ENCODE measurements at places on chromosomes 4 and X.

GRCh38 chrX:154333837-154334271 lies 38.3 kb downstream of the TKTL1 start:
- no peak overlapping the region for H3K27ac ChIP-seq
- H3K4me3 ChIP-seq, result no peak overlapping the region
- no peak for DNase-seq
- H3K27me3 ChIP-seq, result no peaks in the 10 kb centered on the region

GRCh38 chr4:3417448-3417847 lies 24.3 kb upstream of the HGFAC start:
- DNase-seq, result no peak
- no peaks in the 10 kb centered on the region for H3K27me3 ChIP-seq
- H3K36me3 ChIP-seq, result peaks cover 14% of the 10 kb centered on the region
- H3K4me3 ChIP-seq, result no peak overlapping the region
- H3K27ac ChIP-seq, result no peak overlapping the region

GRCh38 chr4:171644430-171645057 lies 168.7 kb upstream of the GALNTL6 start:
- no peaks in the 10 kb centered on the region for H3K27me3 ChIP-seq
- no peak for DNase-seq
- no peaks in the 10 kb centered on the region for H3K36me3 ChIP-seq
- H3K27ac ChIP-seq, result no peak overlapping the region

- H3K4me3 ChIP-seq, result no peak overlapping the region
- peak; percentile 23 for DNase-seq
Measured at GRCh38 chr4:123452616-123453015, 56.0 kb downstream of the SPRY1 start.

DNA sequence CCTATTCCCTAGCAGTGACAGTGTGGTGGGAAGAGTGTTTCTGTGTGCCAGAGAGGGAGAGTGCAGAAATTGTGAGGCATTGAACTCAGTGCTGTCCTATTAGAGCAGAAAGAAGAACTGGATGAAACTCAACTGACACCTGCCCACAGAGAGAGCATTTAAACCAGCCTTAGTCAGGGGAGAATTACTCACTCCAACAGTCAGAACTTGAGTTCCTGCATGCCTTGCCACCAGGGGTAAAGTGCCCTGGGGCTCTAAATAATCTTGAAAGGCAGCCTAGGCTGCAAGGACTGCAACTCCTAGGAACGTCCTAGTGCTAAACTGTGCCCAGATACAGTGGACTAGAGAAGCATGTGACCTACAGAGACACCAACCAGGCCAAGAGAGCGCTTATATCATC lies 12.8 kb downstream of the CYSLTR1 start:
- no peak for DNase-seq
- H3K4me1 ChIP-seq, result no peaks in the 10 kb centered on the region

DNA sequence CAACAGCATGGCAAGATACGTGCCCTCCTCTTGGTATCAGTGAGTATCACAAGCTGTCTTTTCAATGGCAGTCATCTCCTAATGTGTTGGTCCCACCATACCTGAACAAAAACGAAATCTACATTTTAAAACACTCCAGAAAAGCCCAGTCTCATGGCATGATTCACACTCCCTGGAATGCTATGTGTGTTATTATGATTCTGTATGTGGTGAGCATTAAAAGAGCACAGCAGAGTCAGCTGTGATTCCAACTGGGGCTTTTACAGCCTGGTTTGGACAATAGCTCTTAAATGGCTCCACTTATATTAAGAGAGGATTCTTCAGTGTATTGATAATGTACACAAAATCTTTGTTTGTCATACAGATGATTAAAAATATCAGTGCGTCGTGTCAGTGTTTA lies 274.1 kb upstream of the GK2 start:
- no peak for DNase-seq
- H3K27me3 ChIP-seq, result no peaks in the 10 kb centered on the region
- H3K27ac ChIP-seq, result no peak overlapping the region
- H3K4me3 ChIP-seq, result no peak overlapping the region
- H3K36me3 ChIP-seq, result no peaks in the 10 kb centered on the region

GRCh38 chrX:120302434-120302833 lies 8.8 kb downstream of the TMEM255A start:
- no peaks in the 10 kb centered on the region for H3K36me3 ChIP-seq
- no peaks in the 10 kb centered on the region for H3K27me3 ChIP-seq
- H3K27ac ChIP-seq, result no peak overlapping the region
- no peaks in the 10 kb centered on the region for H3K4me1 ChIP-seq

- H3K27ac ChIP-seq, result no peak overlapping the region
- H3K4me1 ChIP-seq, result no peaks in the 10 kb centered on the region
- no peaks in the 10 kb centered on the region for H3K36me3 ChIP-seq
- no peak for DNase-seq
- no peak overlapping the region for H3K4me3 ChIP-seq
Measured at GRCh38 chr4:154314248-154314647, 177.4 kb downstream of the DCHS2 start.

DNA sequence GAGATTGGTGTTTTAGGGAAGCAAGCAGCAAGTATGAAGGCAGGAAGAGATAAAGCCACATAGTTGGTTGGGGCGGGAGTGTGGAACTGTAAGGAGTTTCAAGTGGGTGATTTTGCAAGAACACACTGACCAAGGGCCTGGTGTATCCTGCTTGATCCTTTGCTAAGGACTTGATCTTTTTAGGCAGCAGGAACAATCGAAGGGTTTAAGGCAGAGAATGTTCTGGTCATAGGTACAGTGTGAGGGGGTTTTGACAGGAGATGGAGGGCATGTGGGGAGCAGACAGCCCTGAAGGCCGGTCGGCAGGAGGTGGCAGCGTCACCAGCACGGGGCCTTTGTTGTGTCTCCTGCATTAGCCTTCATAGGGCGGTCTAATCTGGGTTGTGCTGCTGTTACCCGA lies 54.7 kb downstream of the FAM193A start:
- H3K4me1 ChIP-seq, result peaks cover 76% of the 10 kb centered on the region
- no peak for DNase-seq
- H3K27ac ChIP-seq, result peak overlapping the region; percentile 17
- peak overlapping the region; percentile 22 for H3K4me3 ChIP-seq
- peaks cover under 1% of the 10 kb centered on the region for H3K36me3 ChIP-seq

DNA sequence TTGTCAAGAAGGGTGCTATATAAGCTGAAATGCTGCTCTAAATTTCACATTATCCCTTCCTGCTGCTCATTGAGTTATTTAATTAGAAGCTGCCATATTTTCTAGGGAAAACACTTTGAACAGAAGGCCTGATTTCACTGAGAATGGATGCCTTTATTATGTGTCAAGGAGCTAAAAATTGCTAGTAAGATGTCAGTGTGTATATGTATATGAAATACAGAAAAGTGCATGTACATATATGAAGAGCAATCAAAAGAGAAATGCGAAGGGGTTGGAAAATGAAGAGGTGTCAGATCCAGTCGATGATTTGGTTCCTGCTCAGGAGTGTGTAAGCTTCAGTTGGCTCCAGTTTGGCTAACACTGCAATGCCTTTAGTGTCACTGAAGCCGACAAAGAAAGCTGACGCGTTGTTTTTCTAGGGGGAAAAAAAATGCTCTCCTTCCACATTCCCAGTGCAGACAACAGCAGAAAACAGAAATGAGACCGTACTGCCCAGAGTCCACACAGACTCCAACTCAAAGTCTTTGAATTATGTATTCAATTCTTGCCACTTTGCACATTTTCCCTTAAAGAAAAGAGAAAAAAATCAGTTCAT lies 154.2 kb downstream of the NHS start:
- peaks cover 7% of the 10 kb centered on the region for H3K4me1 ChIP-seq
- no peaks in the 10 kb centered on the region for H3K27me3 ChIP-seq
- DNase-seq, result no peak
- H3K36me3 ChIP-seq, result no peaks in the 10 kb centered on the region

GRCh38 chr4:25015012-25015411 lies 15.7 kb downstream of the LGI2 start:
- H3K4me1 ChIP-seq, result peaks cover 9% of the 10 kb centered on the region
- DNase-seq, result no peak
- H3K27me3 ChIP-seq, result no peaks in the 10 kb centered on the region
- H3K27ac ChIP-seq, result no peak overlapping the region

GRCh38 chr4:185695743-185696142 lies 116.3 kb downstream of the SORBS2 start:
- no peaks in the 10 kb centered on the region for H3K27me3 ChIP-seq
- H3K36me3 ChIP-seq, result no peaks in the 10 kb centered on the region
- H3K4me3 ChIP-seq, result no peak overlapping the region
- H3K4me1 ChIP-seq, result peaks cover 8% of the 10 kb centered on the region

- H3K4me3 ChIP-seq, result no peak overlapping the region
- DNase-seq, result no peak
- H3K4me1 ChIP-seq, result no peaks in the 10 kb centered on the region
- no peak overlapping the region for H3K27ac ChIP-seq
- no peaks in the 10 kb centered on the region for H3K27me3 ChIP-seq
Measured at GRCh38 chrX:150566734-150567182, 1.7 kb upstream of the MTM1 start.

DNA sequence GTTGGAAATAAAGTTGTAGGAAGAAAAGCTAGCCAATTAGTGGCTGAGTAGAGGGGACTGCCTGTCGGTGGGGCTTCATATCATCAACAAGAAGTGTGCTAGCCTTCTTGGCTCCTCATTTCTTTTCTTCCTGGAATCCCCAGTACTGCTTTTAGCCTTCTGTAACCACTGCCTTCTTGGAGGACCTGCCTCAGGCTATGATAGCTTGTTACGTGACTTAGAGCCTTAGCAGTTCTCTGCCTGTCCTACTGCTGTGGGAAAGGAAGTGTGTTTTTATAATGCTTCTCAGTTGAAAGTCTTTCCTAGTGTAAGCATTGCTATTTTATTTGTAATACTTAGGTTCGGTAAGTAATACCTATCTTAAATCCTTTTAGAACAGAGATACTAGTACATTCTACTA lies 61.9 kb downstream of the LARP1B start:
- peaks cover 3% of the 10 kb centered on the region for H3K36me3 ChIP-seq
- DNase-seq, result no peak
- no peaks in the 10 kb centered on the region for H3K4me1 ChIP-seq
- no peak overlapping the region for H3K27ac ChIP-seq
- H3K4me3 ChIP-seq, result no peak overlapping the region

DNA sequence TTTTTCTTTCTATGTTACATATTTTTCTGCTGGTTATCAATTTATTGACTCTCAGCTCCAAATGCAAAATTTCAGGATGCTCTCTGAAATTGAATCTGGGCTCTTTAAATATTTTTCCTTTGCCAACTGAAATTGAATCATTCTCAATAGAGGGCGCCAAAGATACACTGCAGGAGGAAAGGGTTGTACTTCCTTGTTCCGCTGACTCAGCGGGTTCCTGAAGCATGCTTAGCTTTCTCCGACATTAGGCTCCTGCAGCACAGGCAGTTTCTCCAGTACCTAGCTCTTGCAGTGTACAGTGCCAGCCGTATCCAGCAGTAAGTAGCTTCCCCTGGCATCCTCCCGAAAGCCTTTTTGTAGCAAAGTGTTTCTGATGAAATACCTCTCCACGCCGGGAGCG lies 28.8 kb upstream of the CFAP47 start:
- no peaks in the 10 kb centered on the region for H3K36me3 ChIP-seq
- DNase-seq, result no peak
- H3K4me3 ChIP-seq, result no peak overlapping the region
- H3K27ac ChIP-seq, result no peak overlapping the region
- H3K4me1 ChIP-seq, result no peaks in the 10 kb centered on the region
- no peaks in the 10 kb centered on the region for H3K27me3 ChIP-seq

DNA sequence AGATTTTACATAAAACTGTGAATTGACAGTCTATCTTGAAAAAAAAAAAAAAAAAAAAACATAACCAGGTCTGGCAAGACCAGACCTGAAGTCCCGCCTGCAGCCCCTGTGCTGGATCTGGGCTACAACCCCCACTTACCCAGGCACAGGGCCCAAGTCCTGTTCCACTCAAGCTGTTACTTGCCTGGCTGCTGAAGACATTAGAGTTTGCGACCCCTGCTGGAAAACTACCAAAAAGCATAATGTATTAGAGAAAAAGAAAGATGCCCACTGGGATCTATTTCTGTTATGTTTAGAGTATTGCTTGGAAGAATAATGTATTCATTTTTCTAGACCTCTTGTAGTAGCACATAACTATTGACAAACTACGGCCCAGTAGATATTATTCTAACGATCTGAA lies 4.7 kb downstream of the HS3ST1 start:
- H3K4me1 ChIP-seq, result peaks cover 54% of the 10 kb centered on the region
- no peaks in the 10 kb centered on the region for H3K27me3 ChIP-seq
- H3K36me3 ChIP-seq, result no peaks in the 10 kb centered on the region
- no peak for DNase-seq
- H3K4me3 ChIP-seq, result no peak overlapping the region

DNA sequence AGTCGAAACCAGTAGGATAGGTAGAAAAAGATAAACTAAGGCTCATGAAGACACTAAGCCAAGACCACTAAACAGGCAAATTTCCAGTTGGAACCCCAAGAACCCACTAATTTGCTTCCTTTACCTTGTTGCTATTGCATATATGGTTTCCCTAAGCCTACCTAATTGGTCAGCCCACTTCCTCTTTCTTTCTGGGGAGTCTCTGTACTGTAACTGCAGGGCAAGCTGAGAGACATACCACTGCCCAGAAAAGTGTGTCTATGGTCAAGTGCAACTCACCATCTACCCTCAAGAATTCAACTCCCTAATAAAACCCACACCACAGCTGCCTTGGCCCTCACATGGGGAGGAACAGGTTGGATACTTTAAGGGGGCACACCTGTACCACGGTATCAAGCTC lies 28.6 kb downstream of the IDS start:
- no peaks in the 10 kb centered on the region for H3K27me3 ChIP-seq
- H3K4me1 ChIP-seq, result no peaks in the 10 kb centered on the region
- no peak overlapping the region for H3K4me3 ChIP-seq

GRCh38 chrX:24513416-24513815 lies 48.3 kb downstream of the PDK3 start:
- H3K27me3 ChIP-seq, result no peaks in the 10 kb centered on the region
- no peak for DNase-seq
- no peak overlapping the region for H3K27ac ChIP-seq
- no peak overlapping the region for H3K4me3 ChIP-seq

GRCh38 chr4:19522966-19523365 lies 728.7 kb upstream of the SLIT2 start:
- H3K4me1 ChIP-seq, result peaks cover 8% of the 10 kb centered on the region
- H3K36me3 ChIP-seq, result no peaks in the 10 kb centered on the region
- H3K4me3 ChIP-seq, result no peak overlapping the region
- no peak for DNase-seq

GRCh38 chrX:135295944-135296305 lies 13.4 kb upstream of the ETDC start:
- H3K27me3 ChIP-seq, result no peaks in the 10 kb centered on the region
- DNase-seq, result no peak
- H3K36me3 ChIP-seq, result no peaks in the 10 kb centered on the region
- H3K4me3 ChIP-seq, result peak overlapping the region; percentile 58
- no peak overlapping the region for H3K27ac ChIP-seq

- no peaks in the 10 kb centered on the region for H3K27me3 ChIP-seq
- no peak overlapping the region for H3K4me3 ChIP-seq
- no peaks in the 10 kb centered on the region for H3K4me1 ChIP-seq
- H3K27ac ChIP-seq, result no peak overlapping the region
Measured at GRCh38 chr4:56450342-56450741, 14.3 kb downstream of the PAICS start.

DNA sequence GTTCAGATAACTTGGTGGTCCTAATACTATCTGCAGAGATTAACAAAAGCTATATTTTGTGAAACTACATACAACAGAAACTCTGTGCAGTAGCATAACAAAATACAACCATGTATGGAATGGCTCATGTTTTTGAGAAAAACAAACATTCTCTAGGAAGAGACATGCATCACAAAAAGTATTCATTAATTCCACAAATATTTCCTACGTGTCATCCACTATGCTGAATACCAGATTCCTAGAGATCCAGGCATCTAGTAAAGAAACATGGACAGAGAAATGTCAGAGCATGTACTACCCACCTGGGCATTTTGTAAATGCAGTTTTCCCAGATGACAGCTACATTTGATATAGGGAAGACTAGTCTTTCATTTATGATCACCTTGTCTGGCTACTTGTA lies 248.1 kb downstream of the OPHN1 start:
- H3K4me3 ChIP-seq, result no peak overlapping the region
- no peaks in the 10 kb centered on the region for H3K4me1 ChIP-seq
- no peak for DNase-seq
- H3K27ac ChIP-seq, result no peak overlapping the region
- H3K27me3 ChIP-seq, result no peaks in the 10 kb centered on the region
